ENCODE measurements at places on chromosomes 2 and 18.

DNA sequence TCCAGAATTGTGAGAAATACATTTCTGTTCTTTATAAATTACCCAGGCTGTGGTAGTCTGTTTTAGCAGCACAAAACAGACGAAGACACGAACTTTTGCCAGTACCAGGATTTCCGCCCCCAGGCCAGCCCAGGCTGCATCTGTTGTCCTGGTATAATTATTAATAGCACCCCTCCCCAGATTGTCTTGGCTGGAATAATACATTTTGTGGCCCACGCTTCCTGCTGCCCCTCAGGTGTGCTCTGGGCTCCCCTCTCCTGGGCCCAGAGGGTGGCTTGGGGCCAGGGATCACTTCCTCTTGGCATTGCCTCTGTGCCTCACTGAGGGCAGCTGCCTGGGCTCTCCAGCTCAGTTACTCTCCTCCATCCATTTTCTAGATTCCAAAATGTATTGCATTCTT, 102.1 kb upstream of the HS6ST1 start:
- no peak for DNase-seq

DNA sequence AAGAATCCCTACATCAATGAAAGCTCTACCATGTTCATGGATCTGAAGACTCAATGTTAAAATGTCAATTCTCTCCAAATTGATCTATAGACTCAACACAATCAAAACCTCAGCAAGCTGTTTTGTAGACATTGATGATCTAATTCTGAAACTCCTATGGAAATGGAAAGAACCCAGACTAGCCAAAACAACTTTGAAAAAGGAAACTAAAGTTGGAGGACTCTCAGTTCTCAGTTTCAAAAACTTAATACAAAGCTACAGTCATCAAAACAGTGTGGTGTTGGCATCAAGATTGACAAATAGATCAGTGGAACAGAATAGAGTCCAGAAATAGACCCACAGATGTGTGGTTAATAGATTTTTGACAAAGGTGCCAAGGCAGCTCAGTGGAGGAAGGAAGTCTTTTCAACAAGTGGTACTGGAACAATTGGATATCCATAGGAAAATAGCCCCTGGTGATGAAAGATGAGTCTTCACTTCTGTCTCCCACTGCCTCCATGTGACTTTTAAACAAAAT, 30.4 kb downstream of the LBH start:
- no peak for DNase-seq

- DNase-seq = no peak
These were observed 13.2 kb downstream of the VAPA start for GRCh38 chr18:9926977-9927376.

- no peak for DNase-seq
These were observed 15.8 kb upstream of the PRSS56 start for GRCh38 chr2:232504438-232504837.

DNA sequence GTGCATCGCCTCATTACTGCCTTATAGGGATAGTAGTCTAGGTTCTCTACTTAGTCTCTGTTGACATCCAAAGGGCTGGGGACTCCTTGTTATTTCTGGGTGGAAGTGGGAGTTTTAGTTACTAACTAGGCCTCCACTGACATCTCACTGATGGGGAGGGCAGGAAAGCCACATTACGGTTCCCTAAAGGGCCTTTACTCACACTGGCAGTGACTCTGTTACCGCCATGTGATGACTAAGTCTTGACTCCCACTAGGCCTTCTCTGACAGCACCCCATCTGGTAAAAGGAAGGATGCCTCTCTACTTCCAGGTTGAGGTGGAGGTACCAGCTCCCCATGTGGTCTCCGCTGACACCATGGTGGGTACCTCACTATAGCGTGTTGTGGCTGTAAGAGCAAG, 14.0 kb upstream of the BCL2L11 start:
- peak; percentile 27 for DNase-seq

DNA sequence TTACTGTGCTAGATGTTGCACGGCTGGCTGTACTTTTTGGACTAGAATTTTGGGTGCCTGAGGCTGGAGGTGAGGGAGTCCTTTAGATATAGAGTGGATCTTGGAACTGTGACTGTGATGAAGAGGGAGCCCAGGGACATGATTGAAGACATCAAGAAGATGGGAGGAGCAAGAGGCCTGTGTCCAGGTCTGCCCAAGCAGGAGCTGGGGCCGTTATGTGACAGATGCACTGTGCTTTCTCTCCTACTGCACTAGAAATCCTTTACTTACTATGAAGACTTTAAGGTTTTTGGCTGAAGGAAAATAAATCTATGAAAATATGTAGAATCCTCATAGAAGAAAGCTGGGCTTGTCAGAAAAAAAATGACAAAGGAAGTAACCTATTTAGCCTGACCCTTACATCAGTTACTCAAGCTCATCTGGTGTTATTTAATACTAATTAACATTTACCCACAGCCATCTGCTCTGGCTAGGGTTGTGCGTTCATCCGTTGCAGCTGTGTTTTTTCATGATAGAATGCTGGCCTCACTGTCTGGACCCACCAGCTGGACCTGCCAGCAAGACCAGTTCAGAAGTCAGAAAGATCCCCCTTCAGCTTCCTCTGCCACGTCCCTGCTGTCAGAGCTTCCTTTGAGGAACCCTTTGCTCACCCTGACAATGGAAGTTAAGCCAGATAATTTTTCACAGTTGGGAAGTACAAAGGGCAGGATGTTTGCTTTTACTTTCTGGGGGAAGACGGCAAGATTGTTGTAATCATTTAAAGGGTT, 16.7 kb downstream of the TSN start:
- DNase-seq = no peak

Measured in stimulated activated CD4-positive, alpha-beta T cell treated with anti-CD3 and anti-CD28 coated beads, Interleukin-4, amount 100 ng/mL, for 24 hours (primary cell).